ENCODE measurements at places on chromosomes 6 and 20.

DNA sequence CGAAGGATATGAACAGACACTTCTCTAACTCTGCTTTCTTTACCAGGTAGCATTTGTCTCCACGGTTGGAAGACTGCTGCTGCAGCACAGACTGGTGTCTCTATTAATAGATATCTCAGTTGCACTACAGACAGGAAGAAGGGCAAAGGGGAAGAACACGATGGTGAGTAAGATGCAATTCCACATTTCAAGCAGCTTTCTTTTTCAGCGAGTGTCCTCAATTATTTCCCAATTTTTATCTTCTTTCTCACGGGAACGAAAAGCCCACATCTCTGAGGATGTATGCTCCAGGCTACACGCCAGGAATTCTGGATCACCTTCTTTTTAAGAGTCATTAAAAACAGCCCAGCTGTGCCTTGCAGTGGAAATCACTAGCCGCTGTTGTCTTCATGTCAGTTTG is 311.6 kb upstream of the ECI2 start:
- no peaks in the 10 kb centered on the region for H3K4me1 ChIP-seq
- H3K27me3 ChIP-seq = no peaks in the 10 kb centered on the region
- no peaks in the 10 kb centered on the region for H3K36me3 ChIP-seq

DNA sequence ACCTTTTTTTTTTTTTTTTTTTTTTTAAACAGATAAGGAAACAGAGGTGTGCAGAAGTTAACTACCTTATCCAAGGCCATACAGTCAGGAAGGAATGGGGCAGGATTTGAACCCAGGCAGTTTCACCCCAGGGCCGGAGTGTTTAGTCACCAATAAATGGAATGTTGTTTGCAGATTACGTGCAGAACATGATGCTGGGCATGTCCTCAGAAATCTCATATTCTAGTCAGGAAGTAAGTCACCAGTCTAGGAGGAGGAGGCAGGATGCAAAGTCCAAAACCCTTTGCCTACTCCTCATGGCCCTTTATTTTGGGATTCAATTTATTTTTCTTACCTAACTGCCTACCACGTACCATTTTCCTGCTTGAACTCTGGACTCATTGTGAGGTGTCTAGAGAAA is 57.1 kb upstream of the LRRC1 start:
- no peaks in the 10 kb centered on the region for H3K27me3 ChIP-seq
- no peak overlapping the region for H3K4me3 ChIP-seq
- peak; percentile 67 for DNase-seq
- no peak overlapping the region for H3K27ac ChIP-seq

DNA sequence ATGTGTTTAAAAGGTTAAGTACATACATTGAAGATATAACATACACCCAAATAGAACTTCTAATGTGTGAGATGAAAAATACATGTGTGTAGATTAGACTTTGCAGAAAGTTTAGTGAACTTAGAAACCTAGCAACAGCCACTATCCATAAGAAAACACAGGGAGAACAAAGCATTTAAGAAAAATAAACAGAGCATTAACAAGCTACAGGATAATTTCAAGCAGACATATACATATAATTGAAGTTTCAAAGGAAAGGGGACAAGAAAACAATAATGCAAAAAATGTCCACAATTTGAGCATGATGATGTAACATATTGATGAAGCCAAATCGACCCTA is 18.2 kb upstream of the THBS2 start:
- DNase-seq = no peak
- H3K4me1 ChIP-seq = no peaks in the 10 kb centered on the region
- no peak overlapping the region for H3K27ac ChIP-seq
- H3K36me3 ChIP-seq = no peaks in the 10 kb centered on the region
- no peaks in the 10 kb centered on the region for H3K27me3 ChIP-seq
- no peak overlapping the region for H3K4me3 ChIP-seq

DNA sequence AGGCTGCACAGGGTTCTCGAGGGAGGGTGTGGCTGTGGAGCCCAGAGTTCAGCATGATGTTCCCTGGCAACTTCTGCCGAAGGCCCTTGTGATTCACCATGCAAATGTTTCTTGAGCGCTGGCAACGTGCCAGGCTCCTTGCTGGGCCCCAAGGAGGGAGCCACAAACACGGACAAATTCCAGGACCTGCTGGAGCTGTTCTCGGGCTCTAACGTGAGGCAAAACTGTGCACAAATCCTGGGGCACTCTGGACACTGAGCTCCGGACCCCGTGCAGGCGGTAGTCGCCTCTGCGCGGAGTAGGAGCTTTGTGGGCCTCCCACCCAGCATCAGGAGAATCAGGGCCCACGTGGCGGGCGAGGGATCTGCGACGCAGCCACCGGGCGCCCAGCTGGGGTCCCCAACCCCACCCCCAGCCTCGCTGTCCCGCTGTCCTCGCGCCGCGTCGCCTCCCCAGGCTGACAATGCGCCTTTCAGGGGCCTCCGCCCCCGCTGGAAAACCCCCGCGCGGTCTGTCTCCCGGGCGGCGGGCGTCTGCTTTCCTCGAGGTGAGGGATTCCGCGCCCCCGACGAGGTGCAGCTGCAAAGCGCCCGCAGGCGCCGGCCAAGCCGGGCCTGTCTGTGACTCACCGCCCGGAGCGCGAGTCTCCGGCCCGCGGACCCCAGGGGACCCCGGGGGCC is 31.7 kb upstream of the SCUBE3 start:
- DNase-seq = peak; percentile 96
- H3K27ac ChIP-seq = no peak overlapping the region
- no peaks in the 10 kb centered on the region for H3K27me3 ChIP-seq

GRCh38 chr6:146526192-146526591 is 17.4 kb upstream of the RAB32 start:
- DNase-seq = no peak
- H3K27ac ChIP-seq = no peak overlapping the region
- no peaks in the 10 kb centered on the region for H3K27me3 ChIP-seq
- H3K4me1 ChIP-seq = no peaks in the 10 kb centered on the region
- H3K36me3 ChIP-seq = no peaks in the 10 kb centered on the region
- H3K4me3 ChIP-seq = no peak overlapping the region

DNA sequence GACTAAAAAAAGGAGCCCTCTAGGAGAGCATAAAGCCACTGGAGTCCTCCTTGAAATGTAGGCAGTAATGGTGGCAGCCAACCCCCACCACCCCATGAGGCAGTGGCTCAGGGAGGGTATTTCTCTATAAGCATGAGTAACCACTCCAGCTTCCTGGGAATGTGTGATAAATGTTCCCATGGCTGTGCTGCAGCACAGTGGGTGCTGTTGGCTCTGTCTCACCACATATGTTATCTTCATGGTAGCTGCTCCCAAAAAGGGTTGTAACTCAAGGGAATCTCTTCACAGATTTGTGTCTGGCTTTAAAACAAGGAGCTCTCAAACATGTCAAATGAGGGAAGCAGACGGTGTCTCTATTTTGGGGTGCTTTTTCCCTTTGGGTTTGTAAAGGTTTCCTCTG is 7.5 kb upstream of the PHACTR1 start:
- H3K4me1 ChIP-seq = no peaks in the 10 kb centered on the region
- no peak overlapping the region for H3K4me3 ChIP-seq
- peak; percentile 59 for DNase-seq
- H3K36me3 ChIP-seq = no peaks in the 10 kb centered on the region
- no peak overlapping the region for H3K27ac ChIP-seq

DNA sequence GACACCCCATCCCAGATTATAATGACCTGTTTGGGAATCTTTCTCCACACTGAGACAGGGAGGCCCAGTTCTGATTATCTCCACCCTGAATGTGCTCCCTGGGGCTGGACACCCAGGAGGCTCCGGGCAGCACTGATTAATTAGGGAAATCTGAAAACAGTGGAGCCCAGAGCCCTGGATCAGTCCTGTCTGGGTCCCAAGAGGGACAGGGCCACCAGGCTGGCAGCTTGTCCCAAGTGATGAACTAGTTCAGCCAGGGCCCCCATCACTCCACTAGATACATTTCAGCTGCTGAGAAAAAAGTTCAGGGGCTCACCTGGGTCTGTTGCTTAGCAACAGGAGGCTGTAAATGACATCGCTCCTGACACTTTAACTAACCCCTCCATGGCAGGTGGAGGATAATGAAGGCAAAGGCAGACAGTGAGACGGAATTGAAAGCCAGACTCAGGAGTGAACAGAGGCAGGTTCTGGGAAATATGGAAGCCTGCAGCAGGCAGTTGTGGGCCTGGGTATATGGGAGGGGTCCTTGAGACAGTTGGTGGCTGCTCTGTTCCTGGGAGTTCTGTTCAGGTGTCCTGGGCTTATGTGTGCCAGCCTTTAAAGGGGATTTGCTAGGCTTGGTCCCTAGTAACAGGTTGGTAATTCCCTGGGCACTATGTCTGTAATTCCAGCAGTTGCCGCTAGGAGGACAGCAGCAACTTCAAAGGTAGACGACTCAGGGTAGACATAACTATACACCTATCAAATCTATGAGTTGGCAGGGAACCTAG is 78.3 kb upstream of the CTNNBL1 start:
- no peak overlapping the region for H3K27ac ChIP-seq
- no peaks in the 10 kb centered on the region for H3K36me3 ChIP-seq
- H3K4me1 ChIP-seq = peaks cover 2% of the 10 kb centered on the region

- H3K4me1 ChIP-seq = no peaks in the 10 kb centered on the region
- DNase-seq = no peak
- no peaks in the 10 kb centered on the region for H3K36me3 ChIP-seq
- H3K4me3 ChIP-seq = no peak overlapping the region
Observed at GRCh38 chr20:52461582-52461981, 270.0 kb upstream of the ZFP64 start.

DNA sequence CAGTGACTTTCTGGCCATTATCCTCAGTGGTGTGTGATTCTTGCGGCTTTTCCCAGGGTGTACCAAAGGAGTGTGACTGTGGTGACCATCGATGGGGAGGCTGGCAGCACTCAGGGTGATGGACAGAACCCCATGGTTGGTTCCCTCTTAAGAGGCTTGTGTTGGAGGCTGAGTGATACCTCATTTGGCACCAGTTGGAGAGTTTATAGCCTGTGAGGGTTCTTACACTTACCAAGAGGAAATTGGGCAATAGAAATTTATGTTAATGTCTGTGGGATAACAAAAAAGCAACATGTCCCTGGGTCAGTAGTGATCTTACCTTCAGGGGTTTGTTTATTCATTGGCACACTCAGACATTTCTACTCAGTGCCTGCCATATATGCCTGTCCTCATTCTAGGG is 37.2 kb downstream of the DAAM2 start:
- DNase-seq = no peak
- H3K36me3 ChIP-seq = no peaks in the 10 kb centered on the region
- no peak overlapping the region for H3K27ac ChIP-seq
- no peaks in the 10 kb centered on the region for H3K4me1 ChIP-seq
- no peaks in the 10 kb centered on the region for H3K27me3 ChIP-seq

- peak; percentile 81 for DNase-seq
- H3K27ac ChIP-seq = peak overlapping the region; percentile 97
- H3K36me3 ChIP-seq = no peaks in the 10 kb centered on the region
Observed at GRCh38 chr6:44667226-44667625, 279.7 kb downstream of the CDC5L start.

DNA sequence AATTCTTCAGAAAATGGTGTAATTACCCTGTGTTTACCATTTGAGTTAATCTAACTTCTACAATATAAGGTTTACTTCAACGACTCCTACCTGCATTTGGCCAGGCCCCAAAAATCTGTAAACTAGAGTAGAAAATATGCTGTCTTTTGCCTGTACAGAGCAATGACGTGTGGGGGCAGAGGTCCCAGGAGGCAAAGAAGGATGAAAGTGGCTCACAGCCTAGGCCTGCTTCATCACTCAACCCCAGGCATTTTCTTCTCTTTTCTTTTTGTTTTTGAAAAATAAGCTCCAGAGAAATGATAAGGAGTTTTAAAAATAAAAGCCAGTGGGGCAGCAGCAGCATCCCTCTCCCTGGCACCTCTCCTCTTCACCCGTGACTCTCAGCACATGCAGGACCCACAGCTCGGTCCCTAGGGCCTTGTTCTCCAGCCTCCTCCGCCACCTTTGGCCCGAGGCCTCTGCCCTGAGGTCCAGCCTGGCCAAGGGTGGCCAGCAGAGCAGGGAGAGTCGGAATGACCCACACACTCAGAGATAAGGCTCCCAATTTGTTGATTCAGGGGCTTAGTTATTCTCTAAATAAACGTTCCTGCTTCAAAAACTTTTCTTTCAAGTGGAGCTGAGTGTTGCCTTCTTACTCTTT is 310.3 kb upstream of the RNF24 start:
- H3K36me3 ChIP-seq = no peaks in the 10 kb centered on the region
- no peaks in the 10 kb centered on the region for H3K27me3 ChIP-seq
- no peaks in the 10 kb centered on the region for H3K4me1 ChIP-seq
- H3K27ac ChIP-seq = no peak overlapping the region
- peak; percentile 52 for DNase-seq
- no peak overlapping the region for H3K4me3 ChIP-seq

- no peak overlapping the region for H3K4me3 ChIP-seq
- no peaks in the 10 kb centered on the region for H3K4me1 ChIP-seq
- H3K27me3 ChIP-seq = no peaks in the 10 kb centered on the region
- H3K36me3 ChIP-seq = no peaks in the 10 kb centered on the region
Observed at GRCh38 chr6:144302701-144303372, 17.7 kb downstream of the UTRN start.

- no peaks in the 10 kb centered on the region for H3K27me3 ChIP-seq
- no peaks in the 10 kb centered on the region for H3K4me1 ChIP-seq
- no peaks in the 10 kb centered on the region for H3K36me3 ChIP-seq
- DNase-seq = peak; percentile 72
Observed at GRCh38 chr6:129575378-129576118, 134.4 kb downstream of the ARHGAP18 start.
